ENCODE measurements at places on chromosomes 3 and 15.

GRCh38 chr15:45594319-45594718 is 7.1 kb downstream of the BLOC1S6 start:
- DNase-seq: no peak

DNA sequence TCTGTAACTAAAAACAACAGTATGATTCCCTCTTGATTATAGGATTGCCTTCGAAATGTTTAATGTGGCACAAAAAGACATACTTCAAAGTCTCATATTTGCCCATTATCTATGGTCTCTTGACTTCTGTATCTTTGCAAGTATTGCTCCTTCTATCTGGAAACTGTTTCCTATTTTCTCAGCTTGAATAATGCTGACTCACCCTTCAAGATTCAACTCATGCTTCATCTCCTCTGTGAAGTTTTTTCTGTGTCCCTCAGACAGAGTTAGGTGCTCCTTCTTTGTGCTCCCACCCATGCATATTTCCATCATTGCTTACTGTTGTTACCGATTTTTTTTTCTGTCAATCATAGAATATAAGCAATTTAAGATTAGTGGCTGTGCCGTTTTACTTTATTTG is 192.8 kb upstream of the ROBO1 start:
- no peak for DNase-seq

DNA sequence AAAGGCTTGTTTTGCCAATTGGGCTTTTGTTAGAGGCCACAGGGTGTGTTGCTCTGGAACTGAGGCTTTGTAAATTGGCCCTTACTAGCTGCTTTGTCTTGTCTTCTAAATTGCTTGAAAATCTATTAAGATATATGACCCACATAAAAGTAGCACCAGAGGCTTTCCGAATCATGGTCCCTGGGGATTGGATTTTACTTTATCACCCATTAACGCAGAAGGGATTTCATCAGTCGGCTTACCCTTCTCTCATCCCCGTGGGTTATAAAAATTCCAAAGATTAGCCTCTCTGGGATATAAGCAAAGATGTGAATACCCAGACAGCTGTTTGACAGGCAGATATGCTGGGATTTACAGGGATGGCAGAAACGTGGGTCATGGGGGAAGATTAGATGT is 98.3 kb upstream of the CHL1 start:
- no peak for DNase-seq

DNA sequence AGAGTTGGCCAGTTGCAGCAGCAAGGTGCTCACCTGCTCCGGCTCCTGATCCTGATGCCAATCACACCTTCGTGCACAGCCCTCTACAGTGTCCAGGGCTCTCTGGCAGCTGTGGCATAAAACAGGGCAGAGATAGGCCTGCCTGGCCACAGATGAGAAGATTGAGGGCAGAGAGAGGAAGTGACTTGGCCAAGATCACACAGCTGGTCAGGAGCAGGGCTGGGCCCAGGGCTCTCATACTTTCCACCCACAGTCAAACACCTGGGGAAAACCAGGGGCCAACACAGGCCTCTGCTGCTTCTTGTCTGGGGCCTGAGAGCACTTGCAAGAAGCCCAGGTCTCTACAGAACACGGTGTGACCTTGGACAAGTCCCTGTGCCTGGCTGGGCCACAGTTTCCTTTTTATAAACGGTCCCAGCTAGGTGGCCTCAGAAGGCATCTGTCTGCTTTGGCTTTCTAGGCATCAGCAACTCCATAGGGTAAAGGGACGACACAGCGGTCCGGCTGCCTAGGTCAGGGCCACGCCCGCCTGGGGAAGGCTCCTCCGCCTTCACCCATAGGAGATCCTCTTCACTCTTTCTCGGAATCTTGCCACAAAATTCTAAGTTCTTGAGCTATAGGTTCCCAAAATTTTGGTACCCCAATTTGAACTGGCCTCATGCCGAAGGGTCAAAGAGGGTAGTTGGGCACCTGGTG is 3.1 kb downstream of the ATP2B2 start:
- DNase-seq: no peak

- DNase-seq: no peak
These were observed 45.9 kb downstream of the P3H2 start for GRCh38 chr3:190074817-190075216.

GRCh38 chr15:68372291-68372811 is 59.6 kb downstream of the ITGA11 start:
- no peak for DNase-seq

GRCh38 chr3:52813810-52814209 is 16.7 kb downstream of the ITIH4 start:
- no peak for DNase-seq

DNA sequence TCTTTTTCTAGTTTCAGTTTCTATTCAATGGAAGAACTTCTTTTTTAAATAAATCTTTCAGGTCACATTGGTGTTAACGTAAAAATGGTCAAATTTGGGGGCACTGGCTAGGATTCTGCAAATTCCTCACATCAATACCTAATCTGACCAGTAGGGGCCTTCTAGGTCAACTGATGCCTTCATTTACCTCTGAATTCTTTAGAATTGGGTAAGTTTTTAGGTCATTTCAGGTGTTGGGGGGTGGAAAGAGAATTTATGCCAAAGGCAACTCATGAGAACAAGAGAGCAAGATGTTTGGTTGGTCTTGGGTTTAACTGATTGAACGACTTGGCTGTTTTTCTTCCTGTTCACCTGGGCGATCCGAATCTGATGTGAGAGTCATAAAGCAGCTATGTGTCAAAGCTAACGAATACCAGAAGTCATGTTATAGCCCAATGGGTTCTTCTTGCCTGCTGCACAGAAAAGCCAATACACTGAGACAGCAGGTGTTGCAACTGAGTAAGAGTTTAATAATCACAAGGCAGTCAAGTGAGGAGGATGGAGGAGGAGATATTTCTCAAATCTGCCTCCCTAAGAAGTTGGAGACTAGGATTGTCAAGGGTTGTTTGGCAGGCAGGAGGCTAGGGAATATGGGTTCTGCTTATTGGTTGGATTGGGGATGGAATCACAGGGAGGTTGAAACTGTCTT is 15.3 kb downstream of the LRRC49 start:
- no peak for DNase-seq

DNA sequence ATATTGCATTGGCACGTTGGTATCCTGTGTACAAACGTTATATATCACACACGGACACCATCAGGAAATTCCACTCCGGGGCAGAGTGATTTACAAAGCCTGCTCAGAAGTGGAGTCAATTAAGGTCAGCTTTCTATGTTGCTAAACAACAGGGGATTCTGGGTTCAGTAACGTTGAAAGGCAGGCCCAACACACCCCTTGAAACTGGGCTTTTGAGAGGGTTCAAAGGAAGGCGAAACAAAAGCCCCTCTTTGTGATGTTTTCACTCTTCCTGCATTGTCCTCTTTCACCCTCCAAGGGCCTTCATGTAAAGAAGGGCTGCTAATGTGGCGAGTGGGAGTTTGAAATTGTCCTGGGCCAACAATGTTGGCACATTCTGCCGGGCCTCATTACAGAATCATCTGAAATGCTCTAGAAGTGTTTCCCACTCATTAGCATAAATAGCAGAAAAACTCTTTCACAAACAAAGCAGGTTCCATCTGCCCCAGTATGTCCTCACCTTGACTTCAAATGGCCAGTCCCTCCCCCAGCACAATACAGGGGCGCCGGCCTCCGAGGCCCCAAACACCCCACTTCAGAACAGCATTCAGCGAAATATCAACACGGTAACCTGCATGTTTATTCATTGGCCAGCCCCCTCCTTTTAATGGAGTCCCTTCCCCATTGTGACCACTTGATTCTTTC is 76.4 kb downstream of the HES1 start:
- DNase-seq: no peak

DNA sequence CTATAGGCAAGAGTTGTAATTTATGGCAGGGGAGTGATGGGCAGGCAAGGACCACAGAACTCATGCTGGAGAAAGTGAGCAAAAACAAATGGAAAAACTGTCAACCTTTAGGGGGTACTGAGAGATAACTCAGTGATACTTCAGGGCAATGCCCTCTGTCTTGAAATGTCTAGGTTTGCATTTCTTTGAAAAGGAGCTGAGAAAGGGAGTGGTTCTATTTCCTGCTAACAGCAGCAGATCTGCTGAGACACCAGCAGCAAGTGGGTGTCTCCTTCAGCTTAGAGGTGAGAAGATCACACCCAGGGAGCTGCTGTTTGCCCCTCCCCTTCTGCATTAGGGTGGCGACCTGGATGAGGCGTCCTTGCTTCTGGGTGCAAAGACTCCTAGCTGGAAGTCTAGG is 42.3 kb upstream of the XIRP1 start:
- DNase-seq: no peak

- DNase-seq: peak; percentile 90
These were observed at the start of gene SPSB4 for GRCh38 chr3:141050576-141051442. SPSB4 (plus strand) TSS chr3:141051347; CDS start chr3:141066105, 14,758 bp downstream.

- no peak for DNase-seq
These were observed 287.0 kb downstream of the SI start for GRCh38 chr3:164791263-164791662.

DNA sequence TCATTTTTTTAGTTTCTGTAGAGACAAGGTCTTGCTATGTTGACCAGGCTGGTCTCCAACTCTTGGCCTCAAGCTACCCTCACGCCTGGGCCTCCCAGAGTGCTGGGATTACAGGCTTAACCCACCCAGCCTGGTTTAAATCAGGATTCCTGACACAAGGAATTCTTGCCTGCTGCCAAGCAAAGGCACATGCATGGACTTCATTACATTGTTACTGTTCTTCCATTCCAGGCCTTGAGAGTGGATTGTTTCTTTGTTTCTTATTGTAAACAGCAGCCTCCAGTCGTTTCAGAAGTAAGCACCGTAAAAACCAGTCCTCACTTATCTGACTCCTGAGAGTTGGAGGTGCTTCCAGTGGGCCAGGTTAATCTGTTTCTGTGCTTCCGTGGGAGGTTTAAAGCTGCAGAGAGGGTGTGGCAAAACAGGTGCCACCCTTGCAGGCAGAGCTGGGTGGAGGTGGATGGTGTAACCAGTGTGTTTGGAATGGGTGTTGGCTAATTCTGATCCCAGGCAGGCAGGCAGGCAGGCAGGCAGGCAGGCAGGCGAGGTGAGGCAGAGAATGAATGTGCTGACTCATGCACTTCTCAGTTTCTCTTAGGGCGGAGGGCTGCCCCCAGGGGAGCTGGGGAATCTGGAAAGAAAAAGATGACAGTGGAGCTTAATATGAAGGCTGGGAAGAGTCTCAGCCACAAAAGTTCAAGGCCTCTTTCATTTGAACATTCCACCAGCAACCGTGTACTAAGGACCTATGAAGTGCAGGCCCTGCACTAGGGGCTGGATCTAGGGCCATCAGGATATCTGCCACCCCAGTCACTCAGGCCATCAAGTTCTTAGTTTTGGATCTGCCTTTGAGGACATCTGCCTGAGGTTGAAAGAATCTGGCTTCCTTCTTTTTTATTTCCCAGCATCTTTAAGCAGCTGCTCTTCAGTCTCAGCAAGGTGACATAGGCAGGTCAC is 37.0 kb upstream of the CDCP1 start:
- no peak for DNase-seq

Data from left hindlimb (tissue), 1 donor.